ENCODE measurements at places on chromosomes 13 and 19.

GRCh38 chr13:70424928-70425327, 316.7 kb upstream of the KLHL1 start:
- DNase-seq = no peak

GRCh38 chr13:49063497-49063896, 87.8 kb downstream of the FNDC3A start:
- DNase-seq = no peak

- DNase-seq = no peak
Measured at GRCh38 chr19:50947123-50947522, 5.7 kb downstream of the KLK5 start.

DNA sequence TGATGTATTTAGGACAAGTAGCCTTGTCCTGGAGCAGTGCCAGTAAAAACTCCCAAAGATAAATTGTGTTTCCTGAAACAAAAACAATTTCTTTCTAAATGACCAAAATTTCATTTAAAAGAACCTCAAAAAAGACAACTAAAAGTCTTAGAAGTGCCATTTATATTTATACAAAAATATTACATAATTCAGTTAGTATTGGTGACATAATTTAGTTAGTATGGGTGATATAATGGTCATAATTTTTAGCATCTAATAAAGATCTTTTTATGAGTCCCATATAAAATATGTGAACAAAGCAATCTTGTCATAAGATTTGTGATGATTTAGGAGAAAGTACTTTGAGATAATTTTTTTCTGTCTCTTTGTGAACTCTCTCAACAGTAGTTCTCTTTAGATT, 76.0 kb downstream of the ELF1 start:
- DNase-seq = no peak

GRCh38 chr19:40594657-40595091, 6.5 kb upstream of the LTBP4 start:
- DNase-seq = no peak

GRCh38 chr19:51333836-51334460, 8.0 kb downstream of the VSIG10L start:
- no peak for DNase-seq

- DNase-seq = no peak
Measured at GRCh38 chr13:77985866-77986636, 67.4 kb upstream of the EDNRB start.

- no peak for DNase-seq
Measured at GRCh38 chr13:93603043-93603442, 376.4 kb downstream of the GPC6 start.

DNA sequence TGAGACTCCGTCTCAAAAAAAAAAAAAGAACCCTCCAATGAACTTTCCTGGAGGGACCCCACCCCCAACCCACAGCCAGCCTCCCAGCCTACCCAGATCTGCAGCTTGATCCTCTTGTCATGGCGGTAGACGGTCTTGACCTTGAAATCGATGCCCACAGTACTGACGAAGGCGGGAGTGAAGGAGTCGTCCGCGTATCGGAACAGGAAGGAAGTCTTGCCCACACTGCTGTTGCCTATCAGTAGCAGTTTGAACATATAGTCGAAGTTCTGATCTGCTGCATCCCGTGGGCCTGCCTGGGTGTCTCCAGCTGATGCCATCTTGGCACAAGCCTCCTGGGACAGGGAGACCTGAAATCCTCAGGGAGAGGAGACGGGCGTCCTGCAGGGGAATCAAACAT, 2.4 kb downstream of the RAB3D start:
- DNase-seq = no peak

DNA sequence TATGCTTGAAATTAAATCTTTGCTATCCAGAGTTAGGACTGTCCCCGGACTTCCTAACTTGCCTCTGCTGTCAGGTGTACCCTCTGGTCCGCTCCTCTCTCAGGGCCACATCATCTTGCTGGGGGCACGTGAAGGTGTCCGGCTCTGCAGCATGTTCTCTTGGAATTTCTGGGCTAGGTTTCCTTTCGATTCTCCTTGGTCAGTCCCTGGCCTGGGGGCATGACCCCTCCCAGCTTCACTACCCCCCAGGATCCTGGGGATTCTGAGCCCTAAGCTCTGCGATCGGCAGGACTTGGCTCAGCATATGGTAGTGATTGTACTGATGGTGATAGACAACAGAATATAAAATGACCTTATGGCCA, 5.1 kb upstream of the GPI start:
- no peak for DNase-seq

GRCh38 chr13:44106266-44107152, 226.8 kb downstream of the LACC1 start:
- DNase-seq = no peak

DNA sequence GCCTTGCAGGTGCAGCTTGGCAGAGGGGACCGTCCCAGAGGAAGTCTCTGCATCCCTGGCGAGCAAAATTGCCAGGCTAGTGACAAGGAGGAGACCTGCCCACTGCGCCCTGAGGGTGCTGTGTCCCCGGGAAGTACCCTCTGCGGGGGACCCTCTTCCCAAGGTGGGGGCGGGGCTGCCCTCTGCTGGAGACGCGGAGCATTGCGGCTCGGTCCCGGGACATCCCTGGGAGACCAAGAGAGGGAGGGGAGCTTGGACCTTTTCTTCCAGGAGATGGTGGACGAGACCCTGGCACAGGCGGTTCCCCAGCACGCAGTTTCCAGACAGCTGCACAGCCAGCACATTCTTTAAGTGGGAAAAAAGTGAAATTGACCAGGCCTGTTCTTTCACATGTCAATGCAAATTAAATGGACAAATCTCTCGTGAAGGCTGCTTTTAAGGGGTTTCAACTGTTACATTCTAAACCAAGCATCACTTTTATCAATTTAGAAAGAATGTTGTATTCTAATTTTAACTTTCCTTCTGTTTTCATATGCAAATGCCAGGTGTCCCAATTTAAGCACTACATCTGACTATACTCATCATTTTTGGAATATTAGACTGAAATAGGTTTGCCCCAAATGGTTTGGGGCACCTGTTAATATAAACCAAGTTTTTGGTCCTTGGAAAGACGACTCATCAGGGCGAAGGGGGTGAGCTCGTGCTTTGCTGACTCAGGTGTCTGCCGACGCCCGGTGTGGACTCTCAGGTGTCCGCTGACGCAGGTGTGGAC, 60.7 kb downstream of the MCF2L start:
- DNase-seq = peak; percentile 81

DNA sequence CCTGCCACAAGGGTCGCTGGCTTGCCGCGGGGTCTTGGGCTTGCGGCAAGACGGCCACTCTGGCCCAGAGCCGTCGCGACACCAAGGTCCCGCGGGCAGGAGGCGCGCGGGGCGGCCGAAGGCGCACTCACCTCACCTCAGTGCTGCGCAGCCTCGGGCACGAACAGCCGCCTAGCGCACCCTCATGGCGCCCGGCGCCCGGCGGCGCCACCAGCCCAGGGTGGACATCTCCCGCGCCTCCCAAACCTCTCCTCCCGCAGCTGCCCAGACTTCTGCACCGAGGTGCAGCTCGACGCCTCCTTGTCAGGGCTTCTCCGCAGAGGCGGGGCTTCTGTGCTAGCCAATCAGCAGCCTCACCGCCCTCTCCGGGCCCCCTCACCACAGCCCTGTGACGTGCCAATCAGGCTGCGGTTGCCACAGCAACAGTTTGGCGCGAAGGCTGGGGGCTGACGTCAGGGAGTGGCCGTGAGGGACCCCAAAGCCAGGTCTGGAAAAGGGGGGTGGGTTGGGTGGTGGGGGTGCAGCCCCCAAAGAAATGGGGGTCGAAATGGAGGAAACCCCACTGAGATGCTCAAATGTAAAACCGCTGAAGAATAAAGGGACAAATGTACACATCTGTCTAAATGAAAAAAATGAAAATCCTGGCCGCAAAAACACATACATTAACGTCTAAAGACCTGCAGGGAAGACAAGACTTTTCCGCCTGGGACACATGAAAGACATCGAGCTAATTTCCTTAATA, at the start of the genes PEG3 and ZIM2:
Gene PEG3 (minus strand): TSS at position 276 of the 742 bp plus-strand sequence. CDS start 16,071 bp downstream, outside the sequence.
Gene ZIM2 (minus strand): TSS at position 276 of the 742 bp plus-strand sequence. CDS start 16,449 bp downstream, outside the sequence.
- no peak for DNase-seq

- DNase-seq = no peak
Measured at GRCh38 chr13:93262729-93263345, 36.2 kb downstream of the GPC6 start.

- no peak for DNase-seq
Measured at GRCh38 chr19:30686176-30686820, 314.1 kb downstream of the ZNF536 start.

GRCh38 chr13:27192973-27193372, 21.4 kb upstream of the USP12 start:
- DNase-seq = no peak

- DNase-seq = no peak
Measured at GRCh38 chr13:71830323-71830722, 36.7 kb downstream of the DACH1 start.

- DNase-seq = no peak
Measured at GRCh38 chr13:84455143-84455905, 573.0 kb upstream of the SLITRK1 start.

DNA sequence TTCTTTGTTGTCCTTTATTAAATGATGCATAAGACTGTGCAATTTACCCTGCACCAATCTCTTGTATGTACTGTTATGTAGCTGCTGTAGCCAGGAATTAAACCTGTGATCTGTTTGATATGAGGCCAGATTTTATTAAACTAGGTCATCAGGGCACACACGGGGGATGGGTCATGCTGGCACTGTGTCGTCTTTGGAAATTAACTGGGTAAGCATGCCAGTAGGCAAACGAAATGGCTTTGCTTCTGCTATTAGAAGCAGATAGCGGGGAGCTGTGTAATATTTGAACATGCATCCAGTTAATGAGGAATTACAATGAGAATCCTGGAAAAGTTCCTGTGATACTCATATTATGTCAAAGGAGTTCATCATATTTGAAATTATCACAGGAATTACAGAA, 23.5 kb downstream of the MTUS2 start:
- no peak for DNase-seq

GRCh38 chr13:31011901-31012654, 79.6 kb downstream of the TEX26 start:
- DNase-seq = no peak

- no peak for DNase-seq
Measured at GRCh38 chr13:76745261-76746200, 140.7 kb downstream of the KCTD12 start.

- DNase-seq = peak; percentile 70
Measured at GRCh38 chr13:29543230-29544215, 52.0 kb downstream of the SLC7A1 start.

DNA sequence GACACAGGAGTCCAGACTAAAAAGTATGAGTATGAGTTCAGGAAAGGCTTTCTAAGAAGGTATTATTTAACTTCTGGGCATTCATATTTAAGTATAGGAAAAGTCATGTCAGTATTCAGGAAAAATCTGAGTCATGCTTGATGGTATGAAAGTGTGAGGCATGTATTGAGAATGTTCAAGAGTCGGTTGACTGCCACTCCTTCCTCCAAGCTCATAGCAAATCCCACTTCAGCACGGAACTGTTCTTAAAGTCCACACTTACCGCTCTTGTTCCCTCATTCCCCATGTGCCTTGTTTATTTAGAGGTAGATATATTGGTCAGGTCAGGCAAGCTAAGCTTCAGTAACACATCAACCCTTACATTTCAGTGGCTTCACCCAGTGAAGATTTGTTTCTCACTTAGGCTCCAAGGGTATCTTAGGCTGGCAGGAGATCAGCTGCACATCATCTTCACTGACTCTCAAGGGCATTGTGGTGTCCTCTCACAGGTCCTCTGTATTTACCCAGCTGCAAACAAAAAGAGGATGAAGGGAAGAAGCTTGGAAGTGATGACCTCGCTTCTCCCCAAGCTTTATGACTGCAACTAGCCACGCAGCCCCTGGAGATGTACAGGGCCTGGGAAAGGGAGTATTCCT, 1189.2 kb downstream of the EFNB2 start:
- no peak for DNase-seq

- DNase-seq = no peak
Measured at GRCh38 chr13:71576571-71576970, 290.4 kb downstream of the DACH1 start.

DNA sequence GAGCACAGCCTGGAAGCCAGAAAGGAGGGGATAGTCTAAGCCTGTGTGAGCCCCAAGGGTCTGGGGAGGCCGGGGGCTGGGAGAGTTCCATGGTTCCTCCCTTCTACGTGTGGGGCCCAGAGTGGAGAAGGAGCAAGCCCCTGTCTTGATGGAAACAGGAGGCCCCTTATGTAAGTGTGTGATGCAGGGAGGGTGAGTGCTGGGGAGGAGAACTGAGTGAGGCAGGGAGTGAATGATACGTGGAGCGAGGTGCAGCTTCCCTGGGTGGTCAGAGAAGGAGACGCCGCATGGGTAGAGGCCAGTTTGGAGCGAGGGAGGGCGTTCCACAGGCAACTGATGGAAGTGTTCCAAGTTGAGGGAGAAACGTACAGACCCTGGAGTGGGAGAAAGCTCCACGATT, 16.0 kb downstream of the MAG start:
- DNase-seq = no peak

- no peak for DNase-seq
Measured at GRCh38 chr13:50914848-50915247, 5.3 kb downstream of the RNASEH2B start.

DNA sequence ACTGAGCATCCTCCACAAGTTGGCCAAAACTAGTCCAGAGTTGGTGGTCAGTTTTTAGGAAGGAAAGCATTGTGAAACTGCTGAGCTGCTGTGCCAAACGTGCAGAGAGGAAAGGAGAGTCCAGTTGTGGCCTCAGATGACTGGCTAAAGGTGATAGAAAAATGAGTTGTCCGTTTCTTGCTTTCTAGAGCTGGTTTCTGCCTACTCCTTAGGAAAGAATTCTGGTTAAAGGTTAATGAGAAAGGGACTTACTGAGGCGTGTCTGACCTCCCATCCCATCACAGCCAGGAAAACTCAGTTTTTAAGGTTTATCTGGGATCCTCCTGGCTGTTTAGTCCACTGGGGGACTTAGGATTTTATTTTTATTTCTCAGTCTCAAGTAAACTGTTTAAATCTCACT, 1186.3 kb downstream of the UQCRFS1 start:
- no peak for DNase-seq

GRCh38 chr13:43141685-43142084, 118.3 kb downstream of the DNAJC15 start:
- no peak for DNase-seq

- peak; percentile 79 for DNase-seq
Measured at GRCh38 chr19:54178581-54179261, 5.8 kb upstream of the TMC4 start.

GRCh38 chr19:5205381-5205780, 135.2 kb downstream of the PTPRS start:
- DNase-seq = peak; percentile 53

DNA sequence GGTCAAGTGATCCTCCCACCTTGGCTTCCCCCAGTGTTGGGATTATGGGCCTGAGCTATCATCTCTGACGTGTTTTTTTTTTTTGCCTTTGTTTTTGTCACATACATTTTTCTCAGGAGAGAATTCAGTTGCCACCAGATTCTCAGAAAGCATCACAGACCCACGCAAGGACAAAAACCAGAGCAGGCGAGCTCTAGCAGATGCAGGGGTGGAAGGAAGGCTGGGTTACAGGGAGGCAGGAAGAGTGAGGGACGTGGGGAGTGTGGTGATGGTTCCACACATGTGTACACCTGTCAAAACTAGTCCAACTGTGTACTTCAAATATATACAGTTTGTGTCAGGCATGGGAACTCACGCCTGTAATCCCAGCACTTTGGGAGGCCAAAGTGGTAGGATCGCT, 4.3 kb downstream of the TMEM161A start:
- no peak for DNase-seq
